ENCODE measurements at places on chromosomes 1 and 21. TPM values are rescaled to one million over a fixed set of nuclear protein-coding genes. Genes with fewer than 3 reads are reported as not detected.

The AVPR1B gene
- total RNA-seq: not detected

The BCAN gene
- 0.46 TPM for total RNA-seq

The DMBX1 gene
- not detected for total RNA-seq

The GUCA2A gene
- total RNA-seq: not detected

The RGS18 gene
- total RNA-seq: 0.91 TPM

The ALX3 gene
- not detected for total RNA-seq

The NGF gene
- 4.0 TPM for total RNA-seq

The S100A14 gene
- 5.8 TPM for total RNA-seq

The A3GALT2 gene
- not detected for total RNA-seq

The CELA3B gene
- not detected for total RNA-seq

The SYTL1 gene
- total RNA-seq: 0.43 TPM

The TRIM17 gene
- total RNA-seq: 0.32 TPM

The ARV1 gene
- total RNA-seq: 15.2 TPM

The CR1 gene
- 2.4 TPM for total RNA-seq

The NUF2 gene
- 0.59 TPM for total RNA-seq

- peak; percentile 68 for DNase-seq
Observed at GRCh38 chr1:50333595-50333974, 89.7 kb downstream of the DMRTA2 start.

GRCh38 chr1:92363401-92363800, 64.5 kb downstream of the RPAP2 start:
- no peak for DNase-seq

- no peak for DNase-seq
Observed at GRCh38 chr21:36717976-36718375, 19.1 kb downstream of the SIM2 start.

GRCh38 chr1:76868916-76869315, 1.6 kb downstream of the ST6GALNAC5 start:
- no peak for DNase-seq

DNA sequence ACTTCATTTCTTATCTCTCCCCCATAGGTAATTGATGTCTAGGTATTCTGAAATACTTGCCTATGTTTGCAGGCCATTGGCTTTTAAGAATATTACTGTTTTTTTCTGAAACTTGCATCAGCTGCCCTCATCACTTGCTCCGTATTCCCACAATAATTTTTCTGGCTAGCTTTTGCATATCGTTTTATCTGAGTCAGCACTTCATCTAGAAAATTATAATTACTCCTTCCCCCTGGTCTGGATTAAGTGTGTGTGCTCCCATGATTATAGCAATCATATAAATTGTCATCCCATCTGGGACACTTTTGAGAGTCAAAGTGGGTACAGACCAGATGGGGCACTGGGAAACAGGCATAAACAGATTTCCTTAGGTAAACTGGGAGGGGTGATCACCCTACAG, 583.2 kb upstream of the B3GALT2 start:
- DNase-seq: no peak

DNA sequence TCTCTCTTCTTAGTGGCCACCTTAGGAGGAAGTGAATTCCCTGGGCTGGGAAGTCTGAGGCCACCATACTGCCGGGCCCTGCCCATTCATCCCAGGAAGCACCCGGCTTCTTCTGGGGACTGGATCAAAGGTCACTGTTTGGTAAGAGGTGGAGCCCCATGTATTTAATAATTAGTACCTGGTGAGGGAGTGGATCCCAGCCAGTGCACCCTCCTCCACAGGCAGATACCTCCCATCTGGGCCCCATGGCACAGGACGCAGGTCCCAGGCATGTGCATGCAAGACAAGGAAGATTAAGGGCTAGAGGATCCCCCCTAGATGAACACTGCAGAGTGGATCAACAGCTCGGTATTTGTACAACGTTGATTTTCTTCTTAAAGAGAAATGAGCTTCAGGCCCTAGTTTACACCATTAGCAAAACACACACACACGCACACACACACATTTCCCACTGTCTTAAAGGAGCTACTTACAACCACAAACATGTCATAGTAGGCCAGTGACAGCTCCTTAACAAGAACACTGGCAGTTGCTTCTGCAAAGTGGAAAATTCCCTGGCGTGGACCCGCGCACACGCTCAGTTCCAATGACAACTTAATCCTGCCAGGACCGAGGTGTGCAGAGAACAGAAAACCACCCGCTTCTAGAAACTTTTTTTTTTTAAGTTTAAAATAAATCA, 90.7 kb downstream of the MRPL37 start:
- no peak for DNase-seq

- peak; percentile 79 for DNase-seq
Observed at GRCh38 chr1:167635156-167635648, 5.2 kb downstream of the RCSD1 start.

- DNase-seq: no peak
Observed at GRCh38 chr1:36602184-36602583, 119.5 kb upstream of the CSF3R start.

DNA sequence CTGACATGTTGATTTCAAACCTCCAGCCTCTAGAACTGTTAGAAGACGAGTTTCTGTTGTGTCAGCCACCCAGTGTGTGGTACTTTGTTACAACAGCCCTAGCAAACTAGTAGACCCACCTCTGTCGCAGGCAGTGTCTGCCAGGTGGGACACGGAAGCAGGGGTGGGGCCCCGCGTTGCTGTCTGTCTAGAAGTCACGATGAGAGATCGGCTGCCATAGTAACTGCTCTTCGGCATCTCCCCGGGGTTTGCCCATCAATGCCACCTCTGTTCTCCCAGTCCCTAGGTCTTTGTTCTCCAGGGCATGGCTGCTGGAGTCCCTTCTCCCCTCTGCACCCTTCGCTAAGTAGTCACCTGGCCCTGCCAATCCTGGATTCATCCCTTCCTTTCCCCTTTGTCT, 15.2 kb upstream of the CLSTN1 start:
- no peak for DNase-seq

GRCh38 chr1:46053734-46054133, 78.7 kb downstream of the PIK3R3 start:
- no peak for DNase-seq

- DNase-seq: no peak
Observed at GRCh38 chr1:87866416-87866815, 537.7 kb downstream of the LMO4 start.

- DNase-seq: peak; percentile 37
Observed at GRCh38 chr21:46129846-46130651, 25.3 kb downstream of the FTCD start.

- DNase-seq: peak; percentile 83
Observed at GRCh38 chr1:203129501-203130231, 2.1 kb downstream of the ADORA1 start.

- no peak for DNase-seq
Observed at GRCh38 chr1:227131193-227131592, 187.1 kb downstream of the CDC42BPA start.

- DNase-seq: peak; percentile 60
Observed at GRCh38 chr1:228267962-228268880, 60.4 kb downstream of the OBSCN start.

DNA sequence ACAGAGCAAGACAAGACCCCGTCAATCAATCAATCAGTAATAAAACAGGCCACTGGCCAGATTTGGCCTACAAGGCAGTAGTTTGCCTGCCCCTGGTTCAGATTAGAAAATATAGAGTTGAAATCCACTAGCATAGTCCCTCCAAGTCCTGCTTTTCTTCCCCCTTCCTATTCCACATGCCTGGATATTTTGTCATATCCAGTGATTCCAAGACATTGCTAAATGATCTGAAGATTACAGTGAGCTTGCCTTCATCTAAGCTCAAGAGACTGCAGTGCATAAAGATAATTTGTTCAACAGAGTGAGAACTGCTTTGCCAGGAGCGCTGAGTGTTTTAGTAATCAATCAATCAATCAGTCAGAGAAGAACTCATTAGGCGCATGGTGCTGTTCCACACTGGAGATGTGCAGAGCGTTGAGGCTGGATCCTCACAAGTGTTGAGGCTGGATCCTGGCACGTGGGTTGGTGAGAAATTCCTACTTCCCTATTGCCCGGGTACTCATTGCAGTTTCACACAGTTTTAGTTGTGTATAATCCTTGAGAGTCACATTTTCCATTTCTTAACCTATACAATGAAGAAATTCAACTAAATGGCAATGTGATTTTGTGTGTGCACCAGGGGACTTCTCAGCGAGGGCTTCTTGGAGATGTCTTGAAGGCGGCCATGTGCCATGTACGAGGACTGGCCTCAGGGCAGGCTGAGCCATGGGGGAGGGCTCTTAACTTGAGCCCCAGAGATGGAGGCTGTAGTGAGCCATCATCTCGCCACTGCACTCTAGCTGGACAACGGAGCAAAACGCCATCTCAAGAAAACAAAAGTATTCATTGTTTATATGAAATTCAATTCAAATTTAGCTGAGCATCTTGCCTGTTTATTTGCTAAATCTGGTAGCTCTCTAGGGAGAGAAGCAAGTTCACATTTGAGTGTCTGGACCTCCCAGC, 76.3 kb downstream of the TOMM20 start:
- DNase-seq: no peak

DNA sequence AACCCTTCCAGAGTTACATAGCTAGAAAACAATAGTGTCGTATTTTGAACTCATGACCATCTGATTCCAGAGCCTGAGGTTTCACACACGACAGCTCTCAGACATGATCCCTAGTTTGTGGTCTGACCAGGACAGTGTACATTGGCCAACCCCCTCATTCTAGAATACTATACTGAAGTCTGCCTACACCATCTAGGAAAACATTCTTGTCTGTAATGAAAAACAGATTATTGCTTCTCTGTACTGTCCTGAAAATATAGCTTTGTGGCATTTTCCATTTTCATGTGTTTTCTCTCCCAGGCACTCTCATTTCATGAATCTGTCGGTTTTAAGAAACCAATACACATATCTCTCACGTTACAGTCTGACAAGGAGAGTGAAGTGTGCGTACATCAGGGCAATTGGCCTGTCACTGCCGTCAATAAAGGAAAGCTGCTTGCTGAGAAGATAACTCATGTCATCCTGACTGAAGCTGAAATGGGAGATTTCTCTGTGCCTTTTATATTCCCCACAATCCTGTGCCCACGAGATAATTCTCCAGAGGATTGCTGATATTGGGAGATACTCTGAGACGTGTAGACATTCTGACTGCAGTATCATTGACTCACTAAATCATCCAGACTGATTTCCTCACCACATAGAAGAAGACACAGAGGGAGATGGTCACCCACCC, 585.6 kb downstream of the PLPP3 start:
- no peak for DNase-seq

- no peak for DNase-seq
Observed at GRCh38 chr1:40303790-40304189, 13.3 kb downstream of the COL9A2 start.

GRCh38 chr1:162696286-162696862, 64.1 kb downstream of the DDR2 start:
- DNase-seq: peak; percentile 83

GRCh38 chr21:26810676-26811415, 34.4 kb downstream of the ADAMTS1 start:
- no peak for DNase-seq

DNA sequence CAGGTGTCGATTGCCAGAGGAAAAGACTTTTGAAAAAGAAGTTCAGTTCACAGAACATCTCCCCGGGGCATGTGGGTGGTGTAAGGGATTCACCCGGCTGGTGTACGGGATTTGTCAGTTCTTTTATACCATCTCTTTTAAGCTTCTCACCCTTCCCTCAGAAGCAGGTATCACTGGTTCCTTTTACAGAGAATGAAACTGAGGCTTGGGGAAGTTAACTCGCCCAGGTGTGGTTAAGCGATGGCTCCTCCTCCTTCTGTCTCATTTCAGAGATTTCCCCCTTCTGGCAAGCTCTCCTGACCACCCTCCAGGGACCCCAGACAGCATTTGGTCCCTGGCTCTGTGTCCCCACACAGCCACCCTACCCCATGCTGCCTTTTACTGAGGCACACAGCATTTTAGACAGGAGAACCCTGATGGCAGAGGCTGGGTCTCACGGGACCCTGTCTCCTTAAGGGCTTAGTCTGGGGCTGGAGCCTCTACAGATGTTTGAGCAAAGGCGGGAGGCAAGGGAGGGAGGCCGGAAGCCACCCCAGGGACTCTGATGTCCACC, 2.8 kb upstream of the ECE1 start:
- no peak for DNase-seq

- DNase-seq: no peak
Observed at GRCh38 chr21:29725025-29725736, 214.6 kb downstream of the GRIK1 start.

DNA sequence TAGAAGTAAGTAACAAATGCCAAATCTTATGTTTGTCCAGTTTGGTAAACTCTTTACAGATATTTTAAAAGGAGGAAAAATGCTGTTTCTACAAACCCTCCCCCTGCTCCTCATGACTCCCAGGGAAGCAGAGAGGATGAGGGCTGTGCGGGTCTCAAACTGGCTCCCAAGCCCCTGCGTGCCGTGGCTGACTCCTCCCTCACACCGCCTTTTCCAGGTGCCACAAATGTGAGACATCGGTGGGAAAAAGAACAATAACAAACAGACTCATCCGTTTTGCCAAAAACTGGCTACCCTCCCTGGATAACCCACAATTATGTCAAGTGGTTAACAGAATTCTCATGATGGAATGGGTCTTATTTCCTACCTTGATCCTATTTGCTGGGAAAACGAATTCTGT, 594.6 kb downstream of the PTPRU start:
- no peak for DNase-seq

GRCh38 chr21:34189506-34189905, 116.1 kb downstream of the MRPS6 start:
- no peak for DNase-seq

Data from Right ventricle myocardium superior (tissue), 1 donor.